Smooth muscle cell of bladder (primary cell): ENCODE measurements at places on chromosomes 5 and 9. TPM values are rescaled to one million over a fixed set of nuclear protein-coding genes. Genes with fewer than 3 reads are reported as not detected.

PCDHA9 gene
- under 0.01 and 0.18 TPM in 2 replicates for total RNA-seq

SAPCD2 gene
- total RNA-seq, result 0.43 and 0.55 TPM in 2 replicates

ZNF169 gene
- total RNA-seq, result 1.8 and 2.4 TPM in 2 replicates

DRD1 gene
- total RNA-seq, result under 0.01 and 0.14 TPM in 2 replicates

GPR21 gene
- 0.83 and 1.1 TPM in 2 replicates for total RNA-seq

DNAJC18 gene
- 6.3 and 7.3 TPM in 2 replicates for total RNA-seq

LCN15 gene
- not detected in 2 replicates for total RNA-seq

SLC1A1 gene
- total RNA-seq, result 36.4 and 44.4 TPM in 2 replicates

ARAP3 gene
- total RNA-seq, result 1.7 and 2.6 TPM in 2 replicates

TAF11L5 gene
- not detected in 2 replicates for total RNA-seq

PCAT7 gene
- not detected in 2 replicates for total RNA-seq

SLC25A2 gene
- total RNA-seq, result 0.14 and 0.18 TPM in 2 replicates

TNC gene
- total RNA-seq, result 46.8 and 73.0 TPM in 2 replicates

SLC45A2 gene
- total RNA-seq, result 0.14 and 0.18 TPM in 2 replicates

SHISAL2B gene
- not detected in 2 replicates for total RNA-seq

FBXL17 gene
- 7.5 and 8.4 TPM in 2 replicates for total RNA-seq

JADE2 gene
- 18.6 and 19.7 TPM in 2 replicates for total RNA-seq

GDNF gene
- 0.28 and 0.65 TPM in 2 replicates for total RNA-seq

MARCOL gene
- 4.0 and 8.3 TPM in 2 replicates for total RNA-seq

ZFAND5 gene
- total RNA-seq, result 114 and 119 TPM in 2 replicates

AFAP1L1 gene
- total RNA-seq, result 2.4 and 2.8 TPM in 2 replicates

SPATA31D4 gene
- total RNA-seq, result not detected in 2 replicates

VAV2 gene
- total RNA-seq, result 9.5 and 12.4 TPM in 2 replicates

GKAP1 gene
- total RNA-seq, result 1.2 and 1.3 TPM in 2 replicates
